ENCODE measurements at places on chromosomes 4 and X. TPM values are rescaled to one million over a fixed set of nuclear protein-coding genes. Genes with fewer than 3 reads are reported as not detected.

- peak; percentile 95 for DNase-seq
Observed at GRCh38 chr4:78710536-78710935, 65.6 kb upstream of the BMP2K start.

DNA sequence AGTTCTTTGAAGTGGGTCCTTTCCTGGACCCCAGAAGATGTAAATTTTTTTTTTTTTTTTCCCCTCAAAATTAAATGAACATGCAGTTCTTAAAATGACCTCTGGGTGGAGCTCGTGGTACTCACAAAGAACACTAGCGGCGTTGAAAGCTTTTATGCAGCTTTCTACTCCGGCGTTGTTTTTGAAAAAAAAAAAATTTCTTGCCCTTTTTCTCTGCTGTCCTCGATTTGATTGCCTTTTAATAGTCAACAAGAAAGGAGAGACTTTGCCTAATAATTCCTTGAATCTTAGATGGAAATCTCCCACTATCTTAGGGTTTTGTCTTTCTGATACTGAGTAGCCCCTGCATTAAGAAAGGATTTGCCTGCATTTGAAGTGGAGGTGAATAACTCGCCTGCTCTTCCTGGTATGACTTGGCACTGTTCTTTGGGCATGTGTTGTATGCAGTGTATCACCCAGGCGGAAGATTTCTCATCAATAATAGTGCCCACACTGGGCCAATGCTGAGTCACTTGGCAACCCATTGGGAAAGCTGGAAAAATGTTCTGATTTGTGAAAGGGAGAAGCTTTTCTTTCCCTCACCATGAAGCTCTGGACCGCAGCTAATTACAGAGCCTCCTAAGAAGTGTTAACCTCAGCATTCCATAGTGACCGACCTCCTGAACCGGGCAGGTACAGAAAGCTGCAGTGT lies 104.0 kb downstream of the PHEX start:
- peak; percentile 58 for DNase-seq

TEX11 gene
- total RNA-seq, result not detected

NPNT gene
- total RNA-seq, result 0.51 TPM

All from foreskin keratinocyte (primary cell).